Heart right ventricle (tissue), 16 donors: ENCODE measurements at places on chromosomes 2 and 18. TPM values are rescaled to one million over a fixed set of nuclear protein-coding genes. Genes with fewer than 3 reads are reported as not detected.

DNA sequence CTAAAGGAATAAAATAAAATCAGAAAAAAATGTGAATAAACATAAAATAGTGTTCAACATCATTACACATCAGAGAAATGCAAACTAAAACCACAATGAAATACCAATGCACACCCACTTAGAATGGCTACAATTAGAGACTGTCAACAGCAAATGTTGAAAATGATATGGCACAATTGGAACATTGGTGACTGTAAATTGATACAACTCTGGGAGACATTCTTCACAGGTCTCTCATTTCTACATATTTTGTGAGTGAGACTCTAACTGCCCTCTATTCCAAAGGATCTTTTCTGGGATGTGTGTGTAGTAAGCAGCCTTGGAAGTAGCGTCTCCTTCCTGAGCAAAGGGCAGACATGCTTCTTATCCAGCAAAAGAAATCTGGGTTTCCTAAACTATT is 323.0 kb downstream of the FBXO15 start:
- no peak for DNase-seq

DNA sequence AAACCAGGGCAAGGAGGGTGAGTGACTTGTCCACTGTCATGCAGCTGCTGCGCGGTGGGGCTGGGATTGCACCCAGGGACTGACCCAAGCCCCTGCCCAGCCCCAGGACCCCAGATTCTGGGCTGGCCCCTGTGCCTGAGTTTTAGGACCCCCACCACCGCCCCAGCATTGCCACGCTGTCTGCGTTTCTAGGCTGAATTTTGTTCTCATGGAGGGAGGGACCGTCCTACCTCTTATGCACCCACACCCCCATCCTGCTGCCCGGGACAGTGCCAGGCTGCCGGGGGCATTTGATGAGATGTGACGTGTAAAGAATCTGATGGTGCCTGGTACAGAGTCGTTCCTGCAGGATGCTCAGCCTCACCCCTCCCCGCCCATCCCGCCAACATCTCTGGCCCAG is 111.0 kb upstream of the ODC1 start:
- no peak for DNase-seq

DNA sequence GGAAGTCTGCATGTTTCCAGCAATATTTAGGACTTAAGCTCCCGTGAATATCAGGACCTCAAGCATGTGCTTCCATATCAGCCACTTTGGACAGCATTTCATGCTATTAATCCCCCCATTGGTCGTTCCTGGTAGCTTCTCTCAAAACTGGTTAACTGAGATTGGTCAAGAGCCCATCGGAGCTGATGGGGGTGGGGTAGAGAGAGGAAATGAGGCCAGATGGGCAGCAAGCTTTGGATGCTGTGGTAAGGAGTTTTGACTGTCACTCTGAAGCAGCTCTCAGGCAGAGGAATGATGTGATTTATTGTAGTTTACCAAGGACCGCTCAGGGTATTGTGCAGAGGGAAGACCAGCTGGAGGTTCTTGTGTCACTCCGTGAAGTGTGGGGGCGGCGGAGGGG is 81.8 kb downstream of the FAM168B start:
- DNase-seq, result no peak

GRCh38 chr18:79532313-79533007 is 136.7 kb downstream of the NFATC1 start:
- no peak for DNase-seq

GRCh38 chr2:16167451-16167861 is 227.1 kb downstream of the MYCN start:
- DNase-seq, result no peak

GNLY gene
- total RNA-seq, result 3.4 TPM

ZNF804A gene
- not detected for total RNA-seq

DCC gene
- not detected for total RNA-seq

INHBB gene
- 3.3 TPM for total RNA-seq

CNGA3 gene
- total RNA-seq, result not detected
